ENCODE measurements at places on chromosomes 1 and 21.

- DNase-seq = no peak
Measured at GRCh38 chr1:203937678-203938330, 76.4 kb downstream of the SNRPE start.

DNA sequence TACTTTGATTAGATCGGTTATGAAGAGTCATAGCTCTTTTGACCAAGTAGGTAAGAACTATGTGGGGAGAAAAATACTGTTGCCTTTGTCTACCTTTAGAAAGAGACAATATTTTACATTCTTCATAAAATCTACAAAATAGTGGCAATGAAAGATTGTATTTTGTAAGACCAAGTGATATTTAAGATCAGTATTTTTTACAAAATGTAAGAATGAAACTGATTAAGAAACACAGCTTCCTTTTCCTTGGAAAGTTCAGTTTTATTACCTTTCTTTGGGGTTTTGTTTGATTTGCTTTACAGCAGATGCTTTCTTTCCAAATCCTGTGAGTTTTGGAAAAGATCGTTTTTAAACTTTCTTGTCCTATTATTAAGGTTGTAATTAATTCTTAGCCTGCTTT, 69.8 kb downstream of the SLC35A3 start:
- no peak for DNase-seq

- DNase-seq = no peak
Measured at GRCh38 chr1:14094611-14095400, 394.8 kb downstream of the PRDM2 start.

- DNase-seq = no peak
Measured at GRCh38 chr1:174858301-174858700, 141.4 kb upstream of the CACYBP start.

DNA sequence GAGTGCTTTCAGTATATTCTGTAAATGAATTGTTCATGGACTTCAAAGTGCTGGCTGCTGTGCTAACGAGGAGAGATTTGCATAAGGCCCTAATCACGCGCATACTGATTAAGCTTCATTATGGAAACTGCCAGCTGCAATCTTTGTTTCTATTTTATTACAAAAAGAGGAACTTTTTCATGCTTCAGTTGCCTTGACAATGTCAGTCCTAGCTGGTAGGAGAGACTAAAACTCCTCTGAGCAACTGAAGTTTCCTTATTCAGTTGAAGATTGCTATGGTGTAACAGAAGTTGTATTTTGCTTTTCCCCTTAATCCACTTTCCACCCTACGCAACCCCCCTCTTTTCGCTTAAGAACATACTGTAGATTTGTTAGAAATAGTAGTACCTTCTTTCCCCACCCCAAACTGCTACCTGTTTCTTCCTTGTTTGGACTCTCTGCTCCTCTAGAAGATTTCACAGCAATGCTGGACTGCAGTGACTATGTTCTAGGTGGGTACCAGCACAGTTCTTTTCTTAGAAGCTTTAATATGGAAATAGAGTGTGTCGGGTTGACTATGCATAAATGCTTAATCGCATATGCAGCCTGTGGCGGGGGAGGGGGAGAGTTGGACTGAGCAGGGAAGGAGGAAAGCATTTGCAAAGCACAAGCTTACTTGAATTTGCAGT, 108.3 kb downstream of the POU2F1 start:
- DNase-seq = no peak

- no peak for DNase-seq
Measured at GRCh38 chr1:1020415-1021009, 592 bp downstream of the AGRN start.

DNA sequence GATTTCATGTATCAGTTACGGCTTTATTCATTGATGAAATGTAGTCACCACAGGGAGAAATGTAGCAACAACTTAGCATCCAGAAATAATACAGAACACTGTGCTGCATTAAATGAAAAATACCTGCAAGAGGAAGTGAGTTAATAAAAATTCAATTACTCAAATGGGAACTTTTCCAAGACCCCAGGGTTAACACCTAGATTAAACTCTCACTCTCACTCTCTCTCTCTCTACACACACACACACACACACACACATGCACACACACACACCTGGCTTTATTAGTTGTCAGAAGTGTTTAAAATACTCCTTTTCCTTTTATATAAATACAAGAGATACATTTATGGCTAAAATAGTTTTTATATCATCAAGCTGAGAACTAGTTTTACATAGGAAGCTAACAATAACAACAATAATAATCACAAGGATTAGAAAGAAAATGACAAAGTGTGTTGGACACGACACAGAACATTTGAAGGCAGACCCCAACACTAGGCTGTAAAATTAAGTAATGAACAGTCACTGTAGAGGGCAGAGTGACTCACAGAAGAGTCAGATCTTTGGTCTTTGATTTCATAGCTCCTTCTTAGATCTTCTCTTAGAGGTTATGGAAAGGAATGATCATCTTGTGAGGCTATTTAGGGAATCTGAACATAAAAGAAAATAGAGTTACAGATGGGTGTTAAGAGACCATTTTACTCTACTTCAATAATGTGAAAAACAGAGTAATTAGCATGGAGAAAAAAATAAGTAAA, 1266.0 kb upstream of the ADGRL2 start:
- no peak for DNase-seq

DNA sequence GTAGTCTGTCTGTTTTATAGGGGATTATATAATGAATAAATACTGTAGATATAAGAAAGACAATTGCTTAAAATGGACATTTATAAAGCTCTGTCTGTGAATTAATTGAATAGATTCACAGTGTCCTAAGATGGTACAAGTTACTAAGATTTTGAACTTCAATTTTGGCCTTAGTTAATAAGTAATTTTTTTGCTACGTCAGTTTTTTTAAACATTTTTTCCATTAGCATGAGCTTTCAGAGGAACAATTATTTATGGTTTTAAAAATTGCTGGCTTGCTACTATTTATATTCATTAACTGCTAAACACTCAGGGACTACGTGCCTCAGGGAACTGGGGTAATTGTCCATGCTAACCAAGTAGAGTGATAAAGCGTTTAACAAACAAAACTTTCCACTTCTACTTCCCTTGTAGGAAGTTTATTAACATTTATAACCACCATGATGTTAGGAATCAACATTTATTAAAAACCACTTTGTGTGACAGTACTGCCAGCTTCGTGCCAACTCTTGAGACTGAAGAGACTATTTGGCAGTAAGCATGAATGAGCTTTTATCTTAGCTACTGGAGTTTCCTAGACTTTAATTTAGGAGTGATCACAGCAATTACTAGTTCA, 65.4 kb upstream of the PTGS2 start:
- DNase-seq = no peak

GRCh38 chr1:72892461-72892860, 610.1 kb upstream of the NEGR1 start:
- no peak for DNase-seq

- no peak for DNase-seq
Measured at GRCh38 chr1:171736196-171736595, 5.7 kb downstream of the VAMP4 start.

- DNase-seq = no peak
Measured at GRCh38 chr1:18155881-18156385, 48.3 kb downstream of the IGSF21 start.

DNA sequence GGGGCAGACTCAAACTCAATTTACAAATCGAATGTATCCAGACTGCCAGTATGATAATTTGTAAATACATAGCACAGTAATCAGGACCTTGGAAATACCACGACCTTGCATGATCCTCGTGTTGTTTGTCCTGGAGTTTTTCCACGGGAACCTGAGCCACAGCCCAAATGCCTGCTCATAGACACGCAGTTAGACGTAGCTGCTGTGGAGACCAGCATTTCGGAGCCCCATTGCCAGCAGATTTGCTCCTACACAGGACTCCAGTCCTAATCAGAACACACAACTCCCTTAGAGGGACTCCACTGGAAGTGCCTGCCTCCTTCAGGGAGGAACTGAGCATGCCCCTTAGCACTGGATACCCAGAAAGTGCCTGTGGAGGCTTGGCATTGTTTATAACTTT, 163.2 kb downstream of the GALNT2 start:
- no peak for DNase-seq

DNA sequence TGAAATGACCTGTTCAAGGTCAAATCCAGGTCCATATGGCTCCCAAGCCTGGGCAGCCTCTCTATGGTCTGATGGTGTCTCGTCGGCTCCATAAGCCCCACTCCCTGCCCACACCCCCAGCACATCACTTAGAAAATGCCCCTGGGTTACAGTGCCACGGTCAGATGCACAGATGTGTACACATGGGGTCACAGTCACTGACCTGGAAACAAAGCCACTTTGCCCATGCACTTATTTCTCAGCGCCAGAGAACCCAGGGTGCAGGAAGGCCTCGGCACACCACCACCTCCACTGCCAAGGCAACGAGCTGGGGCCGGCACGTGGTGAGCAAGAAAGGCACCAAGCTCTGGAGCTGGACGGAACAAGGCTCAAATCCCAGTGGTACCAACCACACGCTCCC, 24.7 kb downstream of the IFFO2 start:
- no peak for DNase-seq

Measured in SW 1271 (cell line).